Eye (tissue), 1 donor: ENCODE measurements at places on chromosomes 7 and 10.
A peak's percentile ranks its signal among the peaks of the same experiment; 100 is the strongest.

- DNase-seq: no peak
These were observed 270.7 kb upstream of the IGFBP3 start for GRCh38 chr7:46191776-46192175.

DNA sequence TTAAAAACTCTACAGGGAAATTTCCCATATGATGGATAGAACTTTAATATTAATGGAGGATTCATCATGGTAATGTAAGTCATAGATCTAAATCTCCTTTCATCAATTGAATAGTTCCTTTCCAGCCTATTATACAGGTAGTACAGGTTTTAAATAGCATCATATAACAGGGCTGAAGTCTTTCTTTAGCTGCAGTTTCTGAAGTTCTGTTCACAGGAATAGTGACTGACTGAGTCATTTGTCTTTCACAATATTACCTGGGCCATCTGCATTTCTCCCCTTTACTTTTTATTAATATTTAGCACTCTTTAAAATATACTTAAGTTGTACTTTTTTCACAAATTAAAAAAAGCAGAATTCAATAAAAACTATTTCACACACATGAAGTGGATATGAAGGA, 12.6 kb upstream of the NPVF start:
- no peak for DNase-seq

GRCh38 chr10:75406462-75407223, 5.1 kb upstream of the ZNF503 start:
- DNase-seq: peak; percentile 60

GRCh38 chr10:127694580-127695193, 42.3 kb upstream of the FOXI2 start:
- DNase-seq: peak; percentile 29

DNA sequence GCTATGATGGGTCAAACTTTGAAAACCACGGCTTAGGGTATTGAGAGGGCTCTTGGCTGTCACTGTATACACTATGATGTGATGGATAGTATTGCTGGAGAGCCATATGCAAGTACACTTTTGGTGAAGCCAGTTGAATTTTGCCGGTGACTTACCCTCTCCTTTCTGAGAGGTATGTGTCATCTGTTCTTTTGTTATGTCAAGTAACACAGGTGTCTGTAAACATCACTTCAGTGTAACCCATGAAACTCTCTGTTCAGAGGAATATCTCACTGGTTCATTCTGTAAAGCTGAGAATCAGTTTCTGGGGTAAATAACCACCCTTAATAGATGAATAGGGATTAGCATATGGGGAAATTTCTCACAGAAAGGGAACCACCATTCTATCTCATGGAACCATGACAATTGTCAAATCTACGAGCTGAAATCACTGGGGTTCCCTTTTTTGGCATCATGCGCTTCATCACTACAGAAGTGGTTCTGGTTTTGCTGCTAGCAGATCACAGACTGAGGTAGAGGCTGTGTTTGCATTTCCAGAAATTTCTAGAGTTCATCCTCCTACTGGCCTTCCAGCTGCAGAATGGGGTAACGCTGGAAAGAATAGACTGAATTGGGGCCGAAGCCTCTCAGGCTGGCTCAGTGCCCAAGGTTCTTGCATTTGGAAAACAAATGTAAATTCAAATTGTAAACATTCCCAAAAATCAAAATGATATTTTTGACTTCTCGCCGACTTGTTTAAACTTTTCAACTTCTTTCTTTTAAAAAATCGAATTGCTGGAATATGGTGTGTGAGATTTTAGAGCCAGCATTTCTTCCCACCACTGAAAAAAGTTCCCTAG, 83.3 kb upstream of the CREB5 start:
- peak; percentile 46 for DNase-seq

DNA sequence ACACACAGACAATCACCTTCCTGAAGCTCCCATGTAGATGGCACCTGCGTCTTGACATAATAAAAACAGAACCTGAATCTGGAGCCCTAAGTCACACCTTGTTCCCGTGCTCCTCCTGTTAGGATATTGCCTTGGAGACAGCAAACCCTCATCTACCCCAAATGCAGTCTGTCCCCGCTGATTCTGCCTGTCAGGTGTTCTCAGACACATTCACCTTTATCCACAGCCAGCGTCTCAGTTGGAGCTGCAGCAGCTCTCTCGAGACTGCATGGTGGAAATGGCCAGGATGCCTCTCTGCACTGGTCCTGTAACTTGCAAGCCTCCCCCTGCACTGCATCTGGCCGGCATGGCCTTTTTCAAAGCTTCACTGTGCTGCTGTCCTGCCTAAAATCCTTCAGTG, 218.0 kb upstream of the ZNF32 start:
- no peak for DNase-seq

DNA sequence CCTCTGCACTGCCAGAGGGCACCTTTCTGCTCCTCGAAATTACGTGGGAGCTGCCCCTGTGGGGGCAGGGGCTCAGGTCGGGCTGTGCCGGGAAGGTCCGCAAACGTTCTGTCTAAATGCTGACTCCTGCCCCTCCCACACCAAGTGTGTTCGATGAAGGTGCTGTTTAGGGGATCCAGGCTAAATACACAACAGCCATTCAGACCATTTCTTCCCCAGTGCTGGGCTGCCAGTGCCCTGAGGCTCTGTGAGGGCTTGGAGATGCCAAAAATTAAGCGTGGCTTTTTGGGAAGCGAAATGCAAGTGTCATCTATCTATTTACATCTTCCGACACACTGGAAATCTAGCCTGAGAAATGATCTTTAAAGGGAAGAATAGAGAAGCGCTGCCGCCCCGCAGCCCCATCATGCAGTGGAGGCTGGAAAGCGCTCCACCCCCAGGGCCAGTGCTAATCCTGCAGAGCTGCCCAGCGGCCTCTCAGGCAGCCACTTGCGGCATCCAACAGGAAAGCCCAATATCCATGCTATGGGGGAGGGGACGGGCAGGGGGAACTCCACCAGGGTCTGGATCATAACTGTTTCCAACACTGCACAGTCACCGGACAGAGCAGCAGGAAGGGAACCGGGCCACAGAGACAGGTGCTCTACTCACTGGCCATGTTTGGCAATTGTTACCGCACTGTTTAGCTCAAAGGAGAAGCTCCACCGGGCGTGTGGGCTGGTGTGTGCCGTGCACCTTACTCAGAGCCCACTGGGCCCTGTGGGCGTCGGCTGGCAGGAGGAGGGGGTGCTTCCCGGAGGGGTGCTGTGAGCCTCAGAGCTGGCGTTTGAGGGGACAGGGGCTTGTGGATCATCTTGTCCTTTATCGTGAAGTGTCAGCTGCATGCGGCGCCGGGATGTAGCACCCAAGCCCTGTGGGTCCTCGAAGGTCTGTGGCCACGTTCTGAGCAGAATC, 205.5 kb downstream of the DNAJB6 start:
- no peak for DNase-seq

- DNase-seq: no peak
These were observed 64.4 kb upstream of the CFAP46 start for GRCh38 chr10:133006806-133007205.

- peak; percentile 33 for DNase-seq
These were observed 671.0 kb upstream of the FOXK1 start for GRCh38 chr7:4010923-4011656.

DNA sequence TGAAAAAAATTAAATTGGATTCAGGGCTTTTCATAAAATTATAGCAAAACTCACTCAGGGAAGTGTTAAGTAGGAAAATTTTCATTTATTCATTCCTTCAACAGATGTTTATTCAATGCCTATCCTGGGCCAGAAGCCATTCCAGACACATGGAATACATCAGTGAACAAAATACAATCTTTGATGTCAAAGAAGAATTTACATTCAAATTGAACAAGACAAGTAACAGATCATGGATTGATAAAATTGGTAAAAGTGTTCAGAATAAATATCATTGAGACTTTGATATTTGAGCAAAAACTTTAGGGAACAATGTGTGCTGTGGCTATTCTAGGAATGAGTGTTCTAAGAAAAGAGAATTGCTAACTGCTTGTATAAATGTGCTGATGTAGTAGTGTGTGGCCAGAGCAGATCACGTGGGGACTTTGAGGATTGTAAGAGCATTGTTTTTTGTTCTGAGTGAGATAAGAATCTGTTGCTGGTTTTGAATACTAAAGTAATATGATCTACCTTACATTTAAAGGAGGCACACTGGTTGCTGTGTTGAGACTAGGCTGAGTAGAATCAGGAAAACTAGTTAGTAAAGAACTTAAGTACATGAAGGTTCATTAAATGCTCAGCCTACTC, 957.2 kb downstream of the PCDH15 start:
- no peak for DNase-seq

GRCh38 chr10:36110097-36110496, 468.0 kb upstream of the FZD8 start:
- DNase-seq: no peak

- DNase-seq: no peak
These were observed 15.8 kb downstream of the SCD start for GRCh38 chr10:100362570-100363496.

DNA sequence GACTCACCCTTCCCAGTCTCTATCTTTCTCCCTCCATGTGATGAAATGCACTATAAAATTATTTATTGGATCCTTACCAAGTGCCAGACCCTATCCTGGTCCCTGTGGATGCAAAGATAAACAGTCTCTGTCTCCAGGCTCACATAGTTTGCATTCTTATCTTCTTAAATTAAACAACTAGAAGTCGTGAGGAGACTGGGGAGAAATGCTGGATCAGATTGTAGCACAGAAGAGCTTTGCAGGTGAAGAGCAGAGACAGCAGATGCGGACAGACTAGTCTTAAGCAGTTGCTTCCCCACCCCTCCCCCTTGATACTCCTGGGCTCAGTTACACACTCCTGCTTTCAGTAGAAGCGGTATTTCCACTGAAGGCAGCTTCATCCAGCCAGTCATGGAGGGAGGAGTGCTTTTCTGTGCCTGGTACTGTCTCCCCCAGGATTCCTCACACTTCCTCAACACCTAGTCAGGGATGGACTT, 20.8 kb upstream of the CDK1 start:
- no peak for DNase-seq

GRCh38 chr10:126087796-126088505, 191.6 kb downstream of the FANK1 start:
- peak; percentile 81 for DNase-seq

DNA sequence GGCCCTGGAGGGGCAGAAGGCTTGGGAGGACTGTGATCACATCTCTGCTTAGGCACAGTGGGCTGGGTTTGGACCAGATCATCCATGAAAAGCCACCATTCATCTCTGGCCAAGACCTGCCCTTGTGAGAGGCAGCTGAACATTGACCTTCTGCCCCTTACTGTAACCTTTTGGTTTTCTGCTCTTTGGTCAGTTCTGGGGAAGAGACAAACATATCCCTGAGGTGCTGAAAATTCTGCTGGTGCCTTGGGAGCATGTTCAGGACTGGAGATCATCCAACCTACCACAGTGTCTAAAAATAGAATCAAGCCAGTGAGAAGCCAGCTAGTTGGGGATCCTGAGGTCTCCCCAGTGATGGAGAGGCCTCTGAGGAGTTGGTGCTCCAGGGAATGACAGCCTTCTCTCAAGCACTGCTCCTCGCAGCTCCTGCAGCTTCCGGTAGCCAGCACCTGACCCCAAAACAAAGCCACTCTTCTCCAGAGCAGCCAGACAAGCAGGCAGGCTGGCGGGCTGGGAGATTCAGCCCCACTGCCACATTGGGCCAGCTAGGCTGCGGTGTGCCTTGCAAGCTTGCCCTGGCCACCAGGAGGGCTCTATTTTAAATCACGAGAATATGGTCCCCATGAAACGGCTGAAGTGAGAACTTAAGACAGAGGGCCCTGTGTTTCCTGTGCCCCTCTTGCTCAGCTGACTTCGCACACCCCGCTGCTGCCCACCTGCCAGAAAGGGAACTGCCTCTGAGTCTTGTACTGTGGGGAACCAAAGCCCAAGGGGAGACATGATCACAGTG, 37.8 kb upstream of the UBE2H start:
- DNase-seq: no peak

- DNase-seq: no peak
These were observed 9.8 kb upstream of the RTKN2 start for GRCh38 chr10:62278441-62278910.

GRCh38 chr10:9230625-9231024, 1176.1 kb downstream of the GATA3 start:
- no peak for DNase-seq

DNA sequence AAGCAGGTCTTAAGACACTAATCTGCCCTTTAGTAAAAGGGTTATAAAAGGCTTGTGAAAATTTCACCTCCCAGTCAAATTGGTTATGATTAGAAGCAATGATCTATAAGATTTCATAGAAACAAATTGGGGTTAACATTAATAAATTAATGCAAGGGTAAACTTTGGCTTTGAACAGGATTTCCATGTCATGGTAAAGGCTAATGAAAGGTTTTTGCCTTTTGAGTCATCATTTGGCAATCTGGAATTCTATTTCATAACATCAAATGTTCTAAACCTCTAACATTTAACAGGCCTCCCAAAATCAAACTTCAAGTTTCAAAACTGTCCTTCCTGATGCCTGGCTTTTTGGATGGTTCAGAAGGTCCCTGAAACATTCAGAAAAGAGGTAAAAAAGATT, 62.4 kb downstream of the COA1 start:
- no peak for DNase-seq

DNA sequence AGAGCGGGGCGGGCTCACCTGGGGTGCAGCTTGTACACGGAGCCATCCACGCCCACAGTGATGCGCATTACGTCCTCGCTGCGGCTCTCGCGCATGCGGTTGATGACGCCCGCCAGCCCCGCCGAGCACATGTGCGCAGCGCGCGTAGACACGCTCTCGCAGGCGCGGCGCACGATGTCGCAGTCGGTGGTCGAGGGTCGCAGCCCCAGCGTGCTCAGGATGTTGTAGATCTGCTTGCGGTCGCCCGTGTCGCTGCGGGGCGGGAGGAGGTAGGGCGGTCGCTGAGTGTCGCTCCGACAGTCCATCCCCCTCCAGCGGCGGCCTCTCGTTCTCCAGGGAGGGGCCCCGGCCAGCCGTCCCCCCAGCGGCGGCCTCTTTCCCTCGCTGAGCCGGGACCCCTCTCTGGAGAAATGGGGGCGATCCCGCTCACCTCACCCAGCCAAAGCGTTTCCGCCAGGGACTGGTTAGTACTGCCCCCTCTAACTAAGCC, 4.4 kb upstream of the MYL7 start:
- peak; percentile 74 for DNase-seq

GRCh38 chr10:70557876-70558275, 44.7 kb downstream of the PRF1 start:
- DNase-seq: no peak

GRCh38 chr7:141387521-141388217, 163.5 kb upstream of the AGK start:
- no peak for DNase-seq

DNA sequence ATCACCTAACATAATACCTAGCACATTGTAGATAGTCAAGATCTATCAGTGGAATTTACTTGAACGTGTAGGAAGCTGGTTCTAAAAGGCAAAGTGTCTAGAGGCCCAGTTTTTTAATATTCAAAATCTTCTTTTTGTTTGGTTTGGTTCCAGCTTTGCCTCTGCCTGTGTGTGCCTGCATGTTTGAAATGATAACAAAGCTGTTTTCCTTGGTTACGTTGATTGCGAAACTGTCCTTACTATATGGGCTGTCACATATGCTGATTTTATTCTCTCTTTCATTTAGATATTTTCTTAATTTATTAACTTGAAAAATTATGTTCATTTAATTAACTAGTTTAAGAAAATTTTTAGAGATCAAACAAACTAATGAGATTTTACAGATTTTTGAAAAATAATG, 237.3 kb downstream of the SEMA3A start:
- DNase-seq: no peak

- DNase-seq: no peak
These were observed 253.2 kb downstream of the BMPER start for GRCh38 chr7:34158368-34159153.
